ENCODE measurements at places on chromosomes 6 and 20.

DNA sequence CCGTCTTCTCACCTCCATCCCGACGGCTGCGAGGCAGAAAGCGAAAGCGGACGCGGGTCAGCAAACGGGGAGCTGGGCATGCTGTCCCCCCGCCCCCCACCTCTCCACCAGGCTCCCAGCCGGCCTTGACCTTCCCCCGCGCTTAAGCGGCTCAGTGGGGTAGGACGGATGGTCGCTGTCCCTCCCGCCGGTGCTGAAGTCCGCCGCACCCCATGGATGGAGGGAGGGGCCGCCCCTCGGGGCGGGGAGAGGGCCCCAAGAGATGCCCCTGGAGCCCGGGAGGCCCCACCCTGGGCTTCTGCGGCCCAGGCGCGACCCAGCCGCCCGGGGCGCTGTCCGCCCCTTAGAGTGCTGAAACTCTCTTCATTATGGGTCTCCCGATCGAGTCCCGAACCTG is at the start of gene KCNB1:
Gene KCNB1 (minus strand): TSS at position 48 of the 397 bp plus-strand sequence. CDS start 188 bp downstream, outside the sequence.
- DNase-seq: peak; percentile 53

DNA sequence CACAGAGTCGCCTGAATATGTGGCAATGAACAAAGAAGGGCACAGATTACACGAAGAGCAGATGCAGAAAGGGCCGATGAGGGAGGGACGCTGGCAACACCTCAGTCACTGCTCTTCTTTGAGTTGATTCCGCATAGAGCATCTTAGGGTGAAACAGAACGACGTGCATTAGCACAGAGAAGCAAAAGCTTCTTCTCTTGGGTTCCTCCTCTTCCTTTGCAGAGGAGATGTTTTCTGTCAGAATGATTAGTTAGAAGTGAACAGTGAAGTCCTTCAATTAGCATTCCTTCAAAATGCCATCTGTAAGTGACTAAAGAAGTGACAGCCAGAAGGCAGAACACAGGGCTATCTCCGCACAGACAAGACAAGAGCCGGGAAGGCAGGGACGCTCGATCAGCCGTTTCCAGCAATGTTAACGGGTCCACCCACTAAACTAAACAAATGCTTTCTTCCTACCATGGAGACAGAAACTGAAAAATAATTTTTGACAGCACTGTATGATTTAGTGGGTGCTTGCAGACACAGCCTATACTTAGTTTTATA is 219.8 kb upstream of the AGPAT4 start:
- DNase-seq: no peak

DNA sequence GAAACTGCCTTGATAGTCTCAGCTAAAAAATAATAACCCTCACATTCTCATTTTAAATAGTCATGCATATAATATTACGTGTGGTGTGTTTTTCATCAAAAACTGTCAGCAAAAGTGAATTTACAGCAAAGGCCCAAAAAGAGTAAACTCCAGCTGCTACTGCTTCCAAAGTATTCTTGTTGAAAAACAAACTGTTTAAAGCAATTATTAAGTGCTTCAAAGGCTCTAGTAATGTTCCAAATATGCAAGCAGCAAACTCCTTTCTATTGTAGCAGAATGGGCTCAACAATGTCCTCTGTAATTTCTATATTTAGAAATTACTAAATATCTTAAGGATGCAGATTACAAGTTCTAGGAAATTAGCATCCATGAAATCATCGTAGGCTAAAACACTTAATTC is 280.0 kb upstream of the TBX18 start:
- DNase-seq: peak; percentile 73

DNA sequence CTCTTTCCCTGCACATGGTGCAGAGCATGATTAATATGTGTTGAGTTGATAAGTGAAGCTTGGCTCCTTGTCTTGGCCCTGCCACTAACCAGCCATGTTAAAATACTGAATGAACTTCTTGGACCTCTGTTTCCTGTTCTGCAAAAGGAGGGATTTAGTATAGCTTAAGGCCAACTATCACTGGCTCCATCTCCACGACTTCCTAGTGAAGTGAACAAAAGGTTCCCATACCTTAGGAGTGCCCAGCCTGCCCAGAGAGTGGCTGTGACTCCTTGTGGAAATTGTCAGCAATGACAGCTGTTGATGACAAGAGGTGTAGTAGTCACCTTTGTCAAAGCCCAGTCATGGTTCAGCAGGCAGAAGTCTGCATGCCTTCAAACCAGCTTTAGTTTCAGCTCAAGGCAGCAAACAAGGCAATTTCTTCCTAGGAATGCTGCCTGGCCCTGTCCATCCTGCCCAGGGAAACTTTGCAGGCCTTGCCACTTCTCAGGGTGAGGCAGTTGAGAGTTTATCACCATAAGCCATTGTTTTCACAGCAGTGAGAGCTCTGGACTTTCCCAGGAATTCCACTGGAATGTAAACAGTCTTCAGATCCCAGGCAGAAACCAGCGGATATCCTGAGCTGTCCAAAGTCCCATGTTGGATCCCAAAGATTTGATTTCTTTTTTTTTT is 169.7 kb upstream of the TNFAIP3 start:
- DNase-seq: peak; percentile 62

GRCh38 chr6:18306977-18307376 is 42.6 kb upstream of the DEK start:
- DNase-seq: peak; percentile 97

- no peak for DNase-seq
These were observed 75.1 kb downstream of the SEL1L2 start for GRCh38 chr20:13915284-13915683.

DNA sequence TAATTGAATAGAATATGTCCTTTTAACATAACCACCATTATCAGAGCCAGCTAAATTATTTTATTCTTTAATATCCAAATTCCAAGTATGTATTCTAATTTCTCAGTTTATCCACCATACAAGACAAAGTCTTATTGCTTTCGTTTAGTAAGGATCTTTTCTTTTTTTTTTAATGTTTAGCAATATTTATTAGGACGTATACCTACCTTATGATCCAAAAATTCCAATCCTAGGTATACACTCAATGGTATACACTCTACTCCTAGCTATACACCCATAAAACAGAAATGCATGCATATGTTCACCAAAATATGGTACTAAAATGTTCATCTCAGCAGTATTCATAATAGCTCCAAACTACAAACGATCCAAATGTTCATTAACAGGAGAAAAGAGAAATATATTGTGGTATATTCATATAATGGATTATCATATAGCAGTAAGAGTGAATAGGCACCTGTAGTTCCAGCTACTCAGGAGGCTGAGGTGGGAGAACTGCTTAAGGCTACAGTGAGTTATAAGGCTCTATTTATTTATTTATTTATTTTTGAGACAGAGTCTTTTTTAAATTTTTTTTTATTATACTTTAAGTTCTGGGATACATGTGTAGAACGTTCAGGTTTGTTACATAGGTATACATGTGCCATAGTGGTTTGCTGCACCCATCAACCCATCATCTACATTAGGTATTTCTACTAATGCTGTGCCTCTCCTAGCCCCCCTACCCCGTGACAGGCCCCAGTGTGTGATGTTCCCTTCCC is 17.3 kb downstream of the TNFAIP3 start:
- no peak for DNase-seq

GRCh38 chr20:53872561-53873229 is 197.7 kb downstream of the BCAS1 start:
- peak; percentile 44 for DNase-seq

DNA sequence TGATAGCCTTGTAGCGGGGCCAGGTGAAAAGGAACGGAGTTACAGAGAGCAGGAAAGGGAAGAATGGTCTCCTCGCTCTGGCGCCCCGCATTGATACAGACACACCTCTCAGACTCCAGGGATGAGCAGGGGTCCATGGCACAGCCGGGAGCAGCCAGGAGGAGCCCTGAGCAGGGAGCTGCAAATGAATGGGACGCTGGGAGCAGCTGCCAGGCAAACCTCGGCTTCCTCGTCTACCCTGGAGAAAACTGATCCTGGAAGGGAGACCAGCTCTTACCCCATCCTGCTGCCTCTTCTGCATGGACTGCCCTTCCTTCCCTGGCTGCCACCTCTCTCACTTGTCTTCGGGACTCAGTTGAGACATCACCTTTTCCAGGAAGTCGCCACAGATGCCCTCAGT is 97.3 kb upstream of the MAFB start:
- DNase-seq: no peak

- no peak for DNase-seq
These were observed 23.5 kb downstream of the ILRUN start for GRCh38 chr6:34673064-34673463.

DNA sequence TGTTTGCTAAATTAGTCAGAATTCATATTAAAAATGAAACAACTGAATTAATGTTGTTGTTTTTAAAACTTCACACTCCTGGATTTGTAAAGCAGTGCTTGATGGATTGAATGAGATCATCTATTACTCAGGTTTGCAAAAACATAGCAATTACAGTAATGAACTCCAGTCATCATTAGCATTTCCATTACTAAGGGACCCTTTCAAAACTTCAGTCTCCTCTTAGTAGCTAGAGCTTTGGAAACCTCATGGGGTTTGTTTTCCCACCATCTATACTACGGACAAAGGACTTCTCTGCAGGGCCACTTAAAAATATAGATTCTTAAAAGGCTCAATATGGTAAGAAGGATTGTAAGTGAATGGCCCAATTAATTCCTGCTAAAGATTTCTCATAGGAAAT is 209.9 kb upstream of the PRND start:
- DNase-seq: peak; percentile 22

DNA sequence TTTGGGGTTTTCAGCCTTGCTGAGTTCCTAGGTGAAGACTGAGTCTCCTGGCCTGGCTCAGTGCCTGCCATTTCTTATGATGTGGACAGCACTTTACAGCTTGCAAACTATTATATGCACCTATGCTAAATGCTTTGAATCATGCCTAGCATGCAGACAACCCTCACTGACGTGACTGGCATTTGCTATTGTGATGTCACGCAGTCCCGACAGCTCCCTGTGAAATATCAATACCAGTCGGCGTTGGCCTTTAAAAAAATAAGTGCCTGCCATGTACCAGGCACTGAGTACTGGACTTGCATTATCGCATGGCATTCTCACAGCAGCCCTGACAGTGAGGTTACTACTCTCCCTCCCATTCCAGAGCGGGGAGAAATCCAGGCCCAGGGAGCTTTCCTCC is 35.5 kb downstream of the UQCC2 start:
- no peak for DNase-seq

DNA sequence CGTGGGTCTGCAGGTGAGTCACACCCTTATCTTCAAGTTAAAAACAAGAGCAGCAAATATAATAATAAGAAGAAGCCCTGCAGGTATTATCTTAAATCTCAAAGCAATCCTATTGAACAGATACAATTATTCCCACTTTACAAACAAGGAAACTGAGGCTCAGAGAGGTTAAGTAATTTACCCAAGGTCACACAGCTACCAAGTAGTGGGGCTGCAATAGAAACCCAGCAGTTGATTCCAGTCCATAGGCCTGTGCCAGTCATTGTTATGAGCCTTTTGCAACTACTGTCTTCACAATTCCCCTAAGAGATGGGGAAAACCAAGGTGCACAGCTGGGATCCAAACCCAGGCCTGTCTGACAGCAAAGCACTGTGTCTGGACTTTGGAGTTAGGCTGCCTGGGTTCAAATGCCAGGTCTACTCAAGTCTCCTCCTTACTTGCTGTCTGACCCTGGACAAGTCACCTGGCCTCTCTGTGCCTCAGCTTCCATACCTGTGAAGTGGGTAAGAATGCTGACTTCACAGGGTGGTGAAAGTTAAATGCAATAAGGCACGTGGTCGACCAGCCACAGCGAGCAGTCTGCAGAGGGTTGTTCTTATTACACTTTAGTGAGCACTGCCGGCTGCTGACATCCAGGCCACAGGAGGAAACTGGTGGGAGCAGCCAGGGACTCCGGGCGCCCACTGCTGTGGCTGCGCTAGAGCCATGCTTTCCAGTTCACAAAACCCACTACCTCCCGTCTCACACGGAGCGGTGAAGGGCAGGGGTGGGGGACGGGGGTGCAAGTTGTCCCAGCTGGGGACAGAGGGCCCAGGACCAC is 6.1 kb downstream of the MYL9 start:
- no peak for DNase-seq

DNA sequence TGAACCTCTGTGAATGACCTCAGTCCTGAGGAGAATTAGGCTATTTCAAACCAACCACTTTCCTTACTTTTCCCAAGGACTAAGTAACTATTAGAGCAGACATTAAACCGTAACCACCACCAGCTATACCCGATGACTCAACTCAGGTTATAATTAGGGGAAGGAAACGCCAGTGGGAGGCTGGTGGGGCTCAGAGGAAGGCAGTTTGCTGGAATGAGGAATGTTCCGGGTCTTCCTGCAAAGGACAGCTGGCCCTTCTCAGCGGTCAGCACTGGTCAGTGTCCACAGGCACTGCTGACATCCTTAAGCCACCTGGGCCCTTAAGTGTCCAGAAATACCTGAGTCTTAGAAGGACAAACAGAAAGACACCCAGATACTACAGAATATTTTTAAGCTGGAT is 515.2 kb downstream of the MAFB start:
- DNase-seq: no peak

GRCh38 chr6:112180095-112180820 is 74.1 kb downstream of the LAMA4 start:
- DNase-seq: peak; percentile 87

- no peak for DNase-seq
These were observed 47.6 kb upstream of the NOTCH4 start for GRCh38 chr6:32271429-32271828.

DNA sequence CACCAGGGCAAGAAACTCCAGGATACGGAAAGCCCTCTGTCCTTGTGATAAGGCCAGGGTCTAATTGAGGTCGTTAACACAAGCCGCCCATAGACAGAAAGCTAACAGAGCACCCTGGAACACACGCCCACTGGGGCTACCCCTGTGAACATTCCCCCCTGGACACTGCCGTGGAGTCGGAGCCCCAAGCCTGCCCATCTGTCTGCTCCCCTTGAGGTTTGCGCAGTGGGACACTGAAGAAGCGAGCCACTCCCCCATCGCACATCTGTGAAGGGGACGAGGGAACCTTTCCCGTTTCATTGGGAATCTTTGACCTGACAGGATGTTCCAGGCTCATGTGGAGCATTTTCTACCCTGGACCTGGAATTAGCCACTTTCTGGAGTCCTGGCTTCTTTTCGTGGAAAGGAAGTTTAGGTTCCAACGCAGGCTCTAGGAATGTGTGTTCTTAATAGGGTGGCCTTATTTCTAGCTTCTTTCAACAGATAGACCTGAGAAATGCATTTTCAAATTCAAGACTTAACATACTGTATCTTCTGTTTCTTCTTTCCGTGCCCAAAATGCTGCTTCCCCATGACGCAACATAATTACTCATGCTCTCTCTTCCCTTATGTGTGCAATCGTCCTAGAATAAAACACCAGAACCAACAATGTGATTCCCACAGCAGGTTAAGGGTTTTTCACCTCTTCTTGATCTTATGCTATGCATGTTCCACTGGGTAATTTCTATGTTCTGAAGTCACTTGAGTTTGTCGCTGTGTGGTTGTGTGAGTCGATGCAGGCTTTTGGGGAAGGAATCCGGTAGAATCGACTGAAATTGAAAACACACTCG is 161.1 kb downstream of the ERMARD start:
- DNase-seq: no peak

All from fibroblast of skin of right quadriceps (primary cell).